Stimulated activated CD4-positive, alpha-beta T cell treated with anti-CD3 and anti-CD28 coated beads, Interleukin-1b, Interleukin-23, amount 100 ng/mL, for 1 hour (primary cell): ENCODE measurements at places on chromosomes 4 and X.

GRCh38 chrX:41234962-41235361, 99.0 kb upstream of the DDX3X start:
- DNase-seq = no peak

DNA sequence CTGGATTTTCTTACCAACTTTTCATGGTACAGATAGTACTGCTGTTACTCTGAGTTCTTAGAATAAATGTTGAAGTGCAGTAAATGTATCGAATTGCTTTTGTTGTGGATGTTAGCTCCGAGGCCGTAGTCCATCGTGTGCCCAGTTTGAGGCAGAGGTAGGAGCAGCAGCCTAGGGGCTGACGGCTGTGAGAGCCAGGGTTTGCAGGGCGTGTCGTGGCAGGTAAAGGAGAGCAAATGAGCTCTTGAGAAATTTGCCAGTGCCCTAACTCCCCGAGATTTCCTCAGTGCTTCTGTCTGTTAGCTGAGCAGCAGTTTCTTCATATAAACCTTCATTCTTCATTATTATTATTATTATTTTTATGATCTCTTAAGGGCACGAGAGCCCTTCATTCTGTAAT, 21.6 kb downstream of the PRIMPOL start:
- no peak for DNase-seq

GRCh38 chr4:142579443-142579842, 266.7 kb downstream of the INPP4B start:
- no peak for DNase-seq

DNA sequence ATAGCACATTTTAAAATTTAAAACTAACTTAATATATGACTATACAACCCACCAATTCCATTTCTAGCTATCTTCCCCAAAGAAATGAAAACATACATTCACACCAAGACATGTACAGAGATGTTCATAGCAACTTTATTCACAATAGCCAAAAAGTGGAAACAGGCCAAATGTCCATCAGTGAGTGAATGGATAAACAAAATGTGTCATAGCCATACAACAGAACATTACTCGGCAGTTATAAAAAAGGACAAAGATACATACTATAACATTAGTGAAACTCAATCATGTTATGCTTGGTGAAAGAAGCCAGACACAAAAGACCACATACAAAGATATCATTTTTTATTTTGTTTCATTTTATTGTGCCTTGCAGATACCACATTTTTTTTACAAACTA, 396.8 kb downstream of the PACRGL start:
- no peak for DNase-seq

DNA sequence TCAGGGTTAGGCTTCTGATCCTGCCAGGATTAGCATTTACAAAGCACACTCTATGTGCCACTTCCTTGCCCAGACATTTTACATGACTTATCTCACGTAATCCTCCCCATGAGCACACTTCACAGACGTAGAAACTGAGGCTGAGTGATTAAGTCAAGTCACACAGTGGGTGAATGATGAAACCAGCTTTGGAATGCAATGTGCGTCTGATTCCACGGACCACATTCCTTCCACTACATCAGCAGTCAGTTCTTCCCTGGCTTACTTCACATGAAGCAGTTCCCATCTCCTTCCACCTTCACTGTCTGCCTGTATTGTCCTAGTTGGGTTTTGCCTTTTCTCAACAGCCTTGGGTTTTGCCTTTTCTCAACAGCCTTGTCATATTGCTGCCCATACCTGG, 134.3 kb upstream of the PPARGC1A start:
- DNase-seq = no peak

DNA sequence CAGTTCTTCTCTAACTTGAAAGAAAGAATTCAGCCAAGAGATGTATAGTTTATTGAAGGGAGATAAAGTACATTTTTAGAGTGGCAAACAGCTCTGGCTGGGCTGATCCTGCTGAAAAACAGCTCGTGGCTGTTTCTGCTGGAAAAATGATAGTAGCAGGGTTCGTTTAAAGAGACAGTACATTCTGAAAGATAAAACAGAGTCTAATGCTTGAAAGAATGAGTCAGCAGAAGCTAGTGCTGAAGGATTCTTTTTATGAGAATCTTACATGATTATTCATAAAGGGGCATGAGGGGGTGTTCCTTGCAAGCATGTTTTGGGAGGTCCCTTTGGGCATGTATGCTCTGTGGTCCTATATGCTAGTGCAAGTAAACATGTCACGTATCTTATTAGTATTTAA, 790.0 kb downstream of the PCDH18 start:
- no peak for DNase-seq

DNA sequence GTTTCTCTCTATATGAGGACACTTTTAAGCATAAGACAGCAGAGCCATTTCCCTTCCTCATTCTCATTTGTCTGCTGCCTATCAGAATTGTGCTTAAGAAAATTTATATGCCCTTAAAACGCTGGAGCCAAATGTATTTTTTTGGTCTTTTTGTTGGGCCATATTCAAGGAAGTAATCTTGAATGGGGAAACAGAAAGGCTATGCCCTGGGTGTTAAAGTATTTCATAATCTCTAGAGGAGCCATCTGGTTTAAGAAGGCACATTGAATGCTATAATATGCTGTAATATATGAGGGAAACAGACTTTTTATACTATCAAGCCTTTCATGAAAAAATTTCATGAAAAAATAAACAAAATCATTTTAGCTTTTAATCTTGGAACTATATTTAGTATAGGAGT, 4.3 kb downstream of the DMD start:
- no peak for DNase-seq

DNA sequence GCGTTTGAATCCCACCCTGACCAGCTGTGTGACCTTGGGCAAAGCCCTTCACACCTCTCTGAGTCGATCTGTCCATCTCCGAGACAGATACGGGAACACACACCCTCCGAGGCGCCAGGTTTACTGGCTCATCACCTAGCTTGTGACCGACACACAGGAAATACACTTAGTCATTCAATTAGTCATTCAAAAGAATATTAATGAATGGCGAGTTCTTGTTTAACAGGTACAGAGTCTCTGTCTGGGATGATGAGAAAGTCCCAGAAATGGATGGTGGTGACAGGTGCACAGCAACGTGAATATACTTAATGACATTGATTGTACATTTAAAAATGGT, 80.6 kb downstream of the PPP2R2C start:
- DNase-seq = no peak

- DNase-seq = no peak
Measured at GRCh38 chrX:19863857-19864223, 23.6 kb downstream of the SH3KBP1 start.

DNA sequence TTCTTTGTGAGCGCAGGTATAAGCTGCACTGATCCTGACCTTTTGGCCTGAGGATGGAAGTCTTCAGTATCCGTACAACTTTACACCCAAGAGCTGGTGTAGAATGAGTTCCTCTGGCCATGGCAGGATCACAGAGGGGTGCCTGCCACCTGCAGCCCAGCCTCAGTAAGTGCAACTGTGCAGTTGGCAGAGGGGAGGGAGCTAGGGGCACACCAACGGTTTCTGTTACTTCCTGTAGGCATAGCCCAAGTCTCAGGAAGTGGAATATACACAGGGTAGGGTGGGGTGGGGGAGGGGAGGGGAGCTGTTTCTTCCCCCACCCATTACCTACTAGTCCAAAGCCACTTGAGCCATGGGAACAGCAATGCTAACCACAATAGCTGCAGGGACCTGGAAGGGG, 85.4 kb upstream of the GBA3 start:
- no peak for DNase-seq
